Cardiac septum (tissue), 1 donor: ENCODE measurements at places on chromosomes 12 and 14. TPM values are rescaled to one million over a fixed set of nuclear protein-coding genes. Genes with fewer than 3 reads are reported as not detected.

Gene GRIP1
- 0.81 TPM for total RNA-seq

Gene ESPL1
- 0.16 TPM for total RNA-seq

Gene LTB4R2
- 2.2 TPM for total RNA-seq

Gene PLEKHG7
- not detected for total RNA-seq

Gene ACVRL1
- total RNA-seq, result 31.1 TPM

Gene IAPP
- total RNA-seq, result not detected
